ENCODE measurements at places on chromosomes 3 and 15.

DNA sequence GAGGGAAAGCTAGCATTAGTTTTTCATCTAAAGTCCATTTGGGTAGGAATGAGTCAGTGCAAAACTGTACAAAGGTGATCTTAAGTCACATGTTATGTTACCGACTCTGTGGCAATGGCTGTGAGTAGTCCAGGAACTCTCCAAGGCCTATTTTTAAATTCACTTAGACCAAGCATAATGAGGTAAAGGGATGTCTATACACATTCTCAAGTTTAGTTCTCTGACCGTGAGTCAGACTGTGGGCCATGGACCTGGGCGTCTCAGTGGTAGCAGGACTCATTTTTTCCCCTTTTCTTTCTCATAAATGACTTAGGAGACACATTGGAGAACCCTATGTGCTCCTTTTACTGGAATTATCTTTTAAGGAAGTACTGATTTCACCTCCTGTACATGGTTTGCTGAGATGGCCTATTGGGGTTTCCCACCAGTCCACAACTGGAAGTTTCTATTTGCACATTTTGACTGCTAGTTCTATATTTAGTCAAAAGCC is 488.7 kb upstream of the TPRG1 start:
- DNase-seq, result peak; percentile 51

GRCh38 chr3:171558188-171558696 is 98.0 kb upstream of the TNIK start:
- DNase-seq, result no peak

GRCh38 chr15:93703092-93703739 is 528.1 kb upstream of the MCTP2 start:
- DNase-seq, result no peak

GRCh38 chr3:40997711-40998519 is 201.4 kb upstream of the CTNNB1 start:
- DNase-seq, result no peak

DNA sequence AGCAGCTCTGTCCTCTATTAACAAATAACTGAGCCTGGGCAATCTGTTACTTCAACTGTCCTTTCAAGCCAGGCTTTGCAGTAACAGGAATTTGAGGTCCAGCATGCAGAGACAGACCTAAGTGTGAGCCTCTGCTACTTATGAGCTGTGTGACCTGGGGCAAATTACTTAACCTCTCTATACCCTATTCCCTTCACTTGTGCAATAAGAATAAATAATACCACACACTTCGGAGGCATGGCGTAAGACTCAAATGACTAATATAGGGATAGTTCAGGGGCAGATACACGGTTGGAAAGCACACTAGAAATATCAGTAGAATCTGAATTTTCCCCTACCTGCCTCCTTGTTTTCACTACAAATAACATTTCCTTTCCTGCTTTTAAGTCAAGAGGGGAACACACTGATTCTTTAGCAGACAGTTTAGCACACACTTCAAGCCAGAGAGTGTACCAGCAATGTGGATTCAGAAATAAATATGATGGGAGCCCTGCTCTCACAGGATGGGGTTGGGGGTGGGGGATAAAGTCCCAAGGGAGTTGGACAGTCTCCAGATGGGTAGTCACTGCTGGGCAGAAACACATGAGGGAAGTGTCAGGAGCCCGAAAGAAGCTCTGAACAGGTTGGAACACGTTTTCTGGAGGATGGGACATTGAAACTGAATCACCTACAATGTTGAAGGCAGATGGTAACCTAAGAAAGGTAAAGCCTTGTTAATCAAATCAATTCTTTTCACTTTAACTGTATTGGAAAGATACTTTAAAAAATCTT is 61.8 kb upstream of the RBP1 start:
- no peak for DNase-seq

All from GM04504 (cell line).